ENCODE measurements at places on chromosomes 2 and 18. TPM values are rescaled to one million over a fixed set of nuclear protein-coding genes. Genes with fewer than 3 reads are reported as not detected.

SP5 gene
- polyA plus RNA-seq, result not detected

AFF3 gene
- polyA plus RNA-seq, result 2.5 TPM

OTX1 gene
- not detected for polyA plus RNA-seq

RAB6C gene
- 0.05 TPM for polyA plus RNA-seq

MC4R gene
- polyA plus RNA-seq, result not detected

SERPINB13 gene
- polyA plus RNA-seq, result not detected

- DNase-seq, result peak; percentile 49
Measured at GRCh38 chr2:55231546-55232083, 478 bp downstream of the CLHC1 start.

- no peak for DNase-seq
Measured at GRCh38 chr2:230657906-230658305, 54.7 kb upstream of the CAB39 start.

- no peak for DNase-seq
Measured at GRCh38 chr2:40725040-40725439, 273.1 kb upstream of the SLC8A1 start.

GRCh38 chr18:75023473-75023872 lies 185.5 kb downstream of the PTGR3 start:
- DNase-seq, result no peak

DNA sequence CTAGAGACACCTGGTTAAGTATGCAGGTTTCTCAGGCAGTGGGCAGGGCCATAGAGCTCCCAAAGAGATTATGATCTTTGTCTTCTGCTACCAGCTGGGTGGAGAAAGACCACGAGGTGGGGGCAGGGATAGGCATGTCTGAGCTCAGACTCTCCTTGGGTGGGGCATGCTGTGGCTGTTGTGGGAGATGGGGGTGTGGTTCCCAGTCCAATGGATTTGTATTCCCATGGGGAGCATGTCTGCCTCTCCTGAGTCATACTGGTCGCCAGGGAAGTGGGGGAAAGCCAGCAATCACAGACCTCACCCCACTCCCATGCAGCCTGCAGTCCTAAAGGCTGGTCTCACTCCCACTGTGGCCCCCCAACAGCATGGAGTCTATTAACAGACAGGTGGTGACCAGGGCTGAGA lies 31.4 kb upstream of the RHOB start:
- DNase-seq, result peak; percentile 52

DNA sequence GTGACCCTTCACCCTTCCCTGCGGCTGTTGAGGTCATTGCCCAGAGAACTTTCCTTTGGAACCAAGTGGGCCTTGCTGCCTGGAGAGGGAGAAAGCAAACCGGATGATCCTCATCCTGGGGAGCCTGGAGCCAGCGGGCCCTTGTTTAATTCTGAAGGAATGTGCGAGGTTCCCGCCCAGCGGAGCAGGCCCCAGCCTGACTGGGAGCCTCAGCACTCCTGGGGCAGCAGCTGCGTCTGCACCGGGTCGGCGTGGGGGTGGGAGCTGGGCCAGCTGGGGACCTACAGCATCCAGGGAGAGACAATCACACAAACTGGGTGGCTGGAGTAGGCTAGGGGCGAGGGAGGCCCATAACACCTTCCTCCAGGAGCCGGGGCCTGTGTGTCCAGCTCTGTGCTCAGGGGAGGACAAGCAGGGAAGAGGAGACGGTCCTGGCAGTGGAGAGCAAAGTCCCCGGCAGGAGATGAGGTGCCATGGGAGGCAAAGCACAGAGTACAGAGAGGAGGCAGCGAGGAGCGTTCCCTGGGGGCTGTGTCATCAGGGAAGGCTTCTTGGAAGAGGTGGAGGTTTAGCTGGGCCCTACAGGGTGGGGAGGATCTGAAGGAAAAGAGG lies 61.9 kb upstream of the HAAO start:
- peak; percentile 31 for DNase-seq

DNA sequence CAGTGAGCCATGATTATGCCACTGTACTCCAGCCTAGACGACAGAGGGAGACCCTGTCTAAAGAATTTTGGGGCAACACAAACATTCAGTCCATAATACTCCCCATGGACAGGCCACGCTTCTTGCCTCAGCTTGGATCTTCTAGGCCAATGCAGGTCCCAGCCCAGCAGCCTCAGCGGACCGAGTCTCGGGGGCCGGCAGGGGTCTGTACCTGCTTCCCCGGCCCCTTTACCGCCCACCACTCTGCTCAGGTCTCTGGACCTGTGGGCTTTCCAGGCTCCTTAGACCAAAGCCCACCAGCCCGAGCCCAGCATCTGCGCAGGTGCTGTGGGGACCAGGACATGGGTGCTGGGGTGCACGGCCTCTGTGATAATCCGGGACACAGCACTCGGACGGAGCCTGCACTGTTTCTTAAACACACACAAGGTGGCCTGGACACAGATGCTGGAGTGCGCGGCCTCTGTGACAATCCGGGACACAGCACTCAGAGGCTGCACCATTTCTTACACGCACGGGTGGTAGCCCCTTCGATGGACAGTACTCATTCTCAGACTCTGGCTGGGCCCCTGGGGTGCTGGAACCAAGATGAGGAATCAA lies 62.1 kb upstream of the GPC1 start:
- no peak for DNase-seq

DNA sequence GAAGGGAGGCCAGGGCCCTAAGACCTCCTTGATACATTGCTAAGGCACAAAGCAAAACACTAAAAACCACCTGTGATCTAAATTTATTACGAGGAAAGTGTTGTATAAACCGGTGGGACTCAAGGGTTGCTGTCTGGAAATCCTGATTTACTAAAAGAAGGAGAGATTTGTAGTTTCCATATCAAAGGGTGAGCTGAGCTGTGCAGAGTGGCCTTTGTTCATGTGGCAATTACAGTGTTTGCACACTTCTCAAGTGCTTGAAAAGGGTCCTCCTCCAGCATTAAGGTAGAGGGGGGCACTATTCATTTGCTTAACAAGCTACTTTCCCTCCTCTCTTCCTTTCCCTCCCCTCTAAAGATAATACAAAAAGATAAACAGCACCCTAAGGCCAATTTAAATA lies 30.5 kb upstream of the ITGA4 start:
- no peak for DNase-seq

DNA sequence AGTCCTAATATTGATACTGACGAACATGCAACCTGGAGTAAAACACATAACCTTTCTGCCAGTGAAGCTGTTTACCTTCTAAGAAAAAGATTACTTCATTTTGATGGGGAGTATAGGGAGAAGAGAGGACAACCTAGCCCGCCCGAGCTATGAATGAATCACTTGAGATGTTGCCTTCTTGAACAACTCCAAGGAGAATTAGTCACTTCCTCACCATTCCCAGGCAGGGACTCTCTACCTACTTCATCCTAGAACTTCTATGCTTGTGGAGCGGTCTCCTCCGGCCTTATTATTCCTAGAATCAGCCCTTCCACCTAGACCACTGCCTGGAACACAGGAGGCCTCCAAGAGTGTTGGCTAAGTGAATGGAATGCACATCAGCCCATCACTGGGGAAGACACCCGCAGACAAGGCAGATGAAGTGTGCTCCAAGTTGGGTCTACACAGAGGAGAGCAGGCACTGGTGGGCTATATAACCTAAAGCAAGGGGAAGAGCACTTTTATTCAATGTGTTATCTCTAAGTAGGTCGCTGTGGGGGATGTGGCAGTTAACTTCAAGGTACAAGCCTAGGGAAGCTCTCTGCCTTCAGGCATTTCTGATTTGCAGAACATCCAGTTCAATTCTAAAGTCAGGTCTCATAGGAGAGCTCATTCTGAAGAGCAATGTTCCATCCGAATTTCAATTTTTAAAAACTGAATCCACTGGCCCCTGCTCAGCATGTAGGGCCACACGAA lies 57.4 kb downstream of the STK39 start:
- peak; percentile 28 for DNase-seq

- DNase-seq, result no peak
Measured at GRCh38 chr2:239827523-239827890, 197.6 kb downstream of the NDUFA10 start.

GRCh38 chr2:196601430-196602306 lies 37.8 kb upstream of the CCDC150 start:
- DNase-seq, result peak; percentile 89

GRCh38 chr18:62844850-62845643 lies 129.7 kb downstream of the PHLPP1 start:
- DNase-seq, result no peak

DNA sequence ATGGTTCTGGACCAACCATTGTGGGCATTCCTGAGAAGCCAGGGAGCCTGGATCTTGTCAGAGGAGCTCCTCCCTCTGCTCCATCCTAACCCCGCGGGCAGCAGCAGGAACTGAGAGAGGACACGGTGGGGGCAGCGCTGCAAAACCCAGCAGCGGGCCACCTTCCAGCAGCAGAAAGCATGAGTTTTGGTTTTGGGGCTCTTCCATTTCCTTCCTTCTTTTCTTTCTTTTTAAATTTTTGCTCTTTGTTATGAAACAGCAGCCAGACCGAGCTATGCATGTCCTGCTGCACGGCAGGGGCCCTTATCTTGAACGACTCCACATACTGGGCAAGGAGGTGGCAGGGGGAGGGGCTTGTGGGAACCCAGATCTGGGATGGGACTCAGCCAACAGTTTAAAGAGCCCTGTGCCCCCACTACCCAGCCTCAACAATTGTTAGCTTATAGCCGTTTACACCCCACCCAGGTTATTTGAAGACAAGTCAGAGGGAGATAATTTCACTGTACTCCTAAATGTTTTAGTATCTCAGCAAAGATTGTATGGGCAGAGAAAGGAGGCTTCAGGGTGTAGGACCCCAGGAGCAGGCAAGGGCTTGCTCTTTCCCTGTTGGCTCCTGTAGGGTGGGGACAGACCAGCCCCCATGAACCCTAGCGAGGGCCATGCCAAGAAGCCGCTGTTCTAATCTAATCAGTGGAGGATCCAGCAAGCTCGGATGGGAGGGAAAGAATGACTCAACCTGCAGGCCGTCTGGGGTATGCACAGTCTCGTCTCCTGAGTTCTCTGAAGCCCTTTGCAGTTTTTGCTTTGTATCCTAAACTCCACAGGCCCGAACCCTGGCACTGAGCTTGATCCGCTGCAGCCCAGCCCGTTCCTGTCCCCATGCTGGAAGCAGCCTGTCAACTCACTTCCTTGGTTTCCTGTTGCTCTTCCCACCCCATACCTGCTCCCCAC lies 75.3 kb downstream of the LRRFIP1 start:
- peak; percentile 47 for DNase-seq

DNA sequence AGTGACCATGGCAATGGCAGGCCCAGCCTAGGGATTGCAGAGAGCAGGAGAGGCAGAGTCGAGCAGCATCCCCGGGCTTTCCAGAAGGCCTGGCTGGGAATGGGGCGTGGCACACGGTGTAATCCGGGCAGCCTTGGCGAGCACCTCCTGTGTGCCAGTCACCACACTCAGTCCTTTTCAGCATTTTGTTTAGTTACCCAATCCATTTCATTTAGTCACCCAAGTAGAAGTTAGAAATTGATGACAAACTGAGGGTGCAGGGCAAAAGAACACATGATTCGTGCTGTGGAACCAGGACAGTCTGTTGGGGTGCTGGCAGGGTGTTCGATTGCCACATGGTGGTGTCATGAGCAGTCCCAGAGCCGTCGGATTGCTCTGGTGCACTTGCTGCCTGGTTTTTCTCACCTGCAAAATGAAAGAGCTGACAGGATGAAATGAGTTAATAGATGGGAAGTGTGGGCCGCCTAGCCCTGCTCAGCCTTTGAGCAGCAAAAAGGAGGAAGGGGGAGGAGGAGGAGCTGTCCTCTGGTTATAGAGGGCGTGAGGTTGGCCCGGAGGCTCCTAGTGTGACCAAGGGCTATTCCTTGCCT lies 299.4 kb downstream of the AGAP1 start:
- no peak for DNase-seq

DNA sequence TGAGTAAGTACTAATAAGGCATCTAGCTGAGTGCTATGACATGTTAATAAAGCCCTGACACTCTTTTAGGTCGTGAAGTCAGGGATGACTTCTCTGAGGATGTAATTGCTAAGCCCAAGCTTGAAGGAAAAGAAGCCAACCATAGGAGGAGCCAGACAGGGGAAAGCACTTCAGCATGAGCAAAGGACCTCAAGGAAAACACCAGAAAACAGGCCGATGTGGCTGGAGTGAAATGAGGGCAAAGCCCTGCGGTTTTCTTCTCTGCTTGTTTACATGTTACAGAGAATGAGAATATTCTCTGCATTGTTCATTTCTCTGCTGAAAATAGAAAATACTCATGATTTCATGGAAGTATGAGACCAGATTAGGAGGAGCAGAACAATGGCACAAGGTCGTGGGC lies 112.5 kb upstream of the ARHGAP28 start:
- DNase-seq, result no peak

- peak; percentile 66 for DNase-seq
Measured at GRCh38 chr2:48112911-48113680, 206.8 kb upstream of the FBXO11 start.

Data from fibroblast of lung (primary cell).